ENCODE measurements at places on chromosomes 6 and 20.

- DNase-seq = no peak
Observed at GRCh38 chr20:31841928-31842327, 3.5 kb downstream of the FOXS1 start.

DNA sequence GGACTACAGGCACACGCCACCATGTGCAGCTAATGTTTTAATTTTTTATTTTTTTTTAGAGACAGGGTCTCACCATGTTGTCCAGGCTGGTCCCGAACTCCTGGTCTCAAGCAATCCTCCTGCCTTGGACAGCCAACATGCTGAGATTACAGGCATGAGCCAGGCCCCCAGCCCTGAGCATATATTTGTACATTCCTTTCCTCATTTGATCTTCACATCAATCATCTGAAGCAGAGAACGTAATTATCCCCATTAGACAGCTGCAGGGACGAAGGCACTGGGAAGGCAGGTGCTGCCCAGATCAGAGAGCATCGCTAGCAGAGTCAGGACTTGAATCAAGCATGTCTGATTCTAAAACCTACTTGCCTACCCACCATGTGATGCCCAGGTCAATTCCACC is 41.0 kb upstream of the SIRPA start:
- DNase-seq = no peak

- DNase-seq = no peak
Observed at GRCh38 chr6:15396808-15397207, 150.9 kb downstream of the JARID2 start.

GRCh38 chr6:57158658-57159057 is 13.5 kb upstream of the BAG2 start:
- no peak for DNase-seq

- DNase-seq = no peak
Observed at GRCh38 chr6:127950566-127951145, 49.8 kb upstream of the THEMIS start.

DNA sequence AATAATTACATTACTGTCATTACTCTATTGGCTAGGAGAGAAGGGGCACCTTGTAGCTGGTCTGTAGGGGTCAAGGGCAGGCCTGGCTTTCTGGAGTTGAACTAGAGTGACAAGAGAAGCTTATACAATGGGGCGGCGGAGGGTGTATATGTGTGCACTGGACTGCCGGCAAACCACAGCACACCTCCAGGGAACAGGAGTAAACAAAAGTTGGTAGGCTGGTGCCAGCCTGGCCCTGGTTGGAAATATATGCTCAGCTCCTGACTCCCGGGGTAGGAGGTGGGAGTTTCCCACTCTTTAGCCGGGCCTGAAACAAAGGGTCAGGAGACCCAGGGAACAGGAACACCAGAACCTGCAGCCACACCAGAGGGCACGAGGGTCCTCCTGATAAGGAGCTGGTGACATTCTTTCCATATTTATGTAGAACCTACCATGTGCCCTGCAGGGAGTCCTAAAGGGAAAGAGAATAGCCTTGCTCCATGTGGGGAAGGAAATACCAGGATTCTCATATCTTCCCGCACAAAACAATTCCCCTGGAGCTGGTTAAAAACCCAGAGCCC is 5.1 kb downstream of the C6orf132 start:
- no peak for DNase-seq

DNA sequence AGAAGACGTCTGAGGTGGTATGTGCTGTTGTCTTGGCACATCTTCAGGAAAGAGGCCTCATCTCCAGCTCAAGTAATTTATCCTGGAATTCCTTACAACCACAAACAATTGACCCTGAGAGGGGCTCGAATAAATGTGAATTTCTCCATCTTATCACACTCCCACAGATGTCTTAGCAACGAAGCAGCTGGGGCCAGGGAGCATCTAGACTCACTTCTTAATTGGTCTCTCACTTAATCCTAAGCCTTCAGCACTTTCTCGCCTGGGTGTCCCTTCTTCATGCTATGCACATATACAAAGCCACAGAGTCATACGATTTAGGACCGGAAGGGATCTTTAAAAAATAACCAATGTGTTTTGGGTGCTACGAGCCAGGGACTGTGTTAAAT is 27.1 kb downstream of the PCK1 start:
- no peak for DNase-seq
